AG04449 (cell line): ENCODE measurements at places on chromosomes 5 and 9.

GRCh38 chr5:61604076-61605025 lies 272.3 kb downstream of the ZSWIM6 start:
- peak; percentile 3 for DNase-seq

DNA sequence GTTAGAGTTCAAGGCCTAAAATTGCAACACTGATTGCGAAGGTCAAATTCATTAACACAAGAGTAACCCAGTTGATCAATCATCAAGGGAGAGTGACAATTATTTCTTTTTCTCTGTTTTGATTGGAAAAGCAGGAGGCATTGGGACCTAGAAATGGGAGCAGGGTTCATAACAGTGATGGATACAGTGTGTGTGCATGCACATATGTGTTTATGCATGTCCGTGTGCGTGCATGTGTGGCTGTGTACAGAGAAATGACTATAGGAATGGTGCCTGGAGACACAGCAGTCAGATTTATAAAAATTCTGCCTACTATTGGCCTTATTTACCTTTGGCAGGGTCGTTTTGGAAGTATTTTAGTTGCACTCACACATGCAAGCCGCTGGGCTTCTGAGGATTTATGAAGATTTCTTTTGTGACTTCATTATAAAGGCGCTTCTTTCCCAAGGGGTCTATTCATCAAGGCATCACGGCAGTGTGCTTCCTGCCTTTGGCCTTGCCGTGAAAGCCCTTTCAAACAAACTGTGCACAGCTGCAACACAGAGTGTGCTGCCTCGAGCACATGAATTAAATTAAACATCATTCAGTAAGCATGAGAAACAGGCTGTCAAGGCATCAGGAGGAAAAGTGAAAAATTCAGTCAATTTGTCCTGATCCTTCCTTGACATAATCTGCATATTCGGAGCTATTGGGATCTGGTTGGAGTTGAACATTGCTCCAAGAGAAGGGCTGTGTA lies 122.8 kb upstream of the PUM3 start:
- DNase-seq = no peak

GRCh38 chr5:139701056-139701741 lies 53.0 kb downstream of the CXXC5 start:
- DNase-seq = no peak

GRCh38 chr9:123355761-123356431 lies at the start of gene CRB2:
Gene CRB2 (plus strand): TSS chr9:123356197. CDS start chr9:123356261, 64 bp downstream.
- no peak for DNase-seq

GRCh38 chr5:154367101-154367500 lies 78.7 kb upstream of the SAP30L start:
- no peak for DNase-seq

GRCh38 chr5:62286834-62287233 lies 19.2 kb upstream of the KIF2A start:
- DNase-seq = no peak

DNA sequence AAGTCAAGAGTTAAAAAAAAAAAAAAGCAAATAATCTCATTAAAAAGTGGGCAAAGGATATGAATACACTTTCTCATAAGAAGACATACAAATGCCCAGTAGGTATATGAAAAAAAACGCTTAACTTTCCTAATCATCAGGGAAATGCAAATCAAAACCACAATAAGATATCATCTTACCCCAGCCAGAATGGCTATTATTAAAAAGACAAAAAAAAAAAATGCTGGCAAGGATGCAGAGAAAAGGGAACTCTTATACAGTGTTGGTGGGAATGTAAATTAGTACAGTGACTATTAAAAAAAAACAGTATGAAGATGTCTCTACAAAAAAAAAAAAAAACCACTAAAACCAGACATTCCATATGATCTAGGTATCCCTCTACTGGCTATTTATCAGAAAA lies 79.4 kb downstream of the LPAR1 start:
- DNase-seq = no peak

- DNase-seq = no peak
These were observed 31.3 kb downstream of the ANKHD1 start for GRCh38 chr5:140432916-140433315.

DNA sequence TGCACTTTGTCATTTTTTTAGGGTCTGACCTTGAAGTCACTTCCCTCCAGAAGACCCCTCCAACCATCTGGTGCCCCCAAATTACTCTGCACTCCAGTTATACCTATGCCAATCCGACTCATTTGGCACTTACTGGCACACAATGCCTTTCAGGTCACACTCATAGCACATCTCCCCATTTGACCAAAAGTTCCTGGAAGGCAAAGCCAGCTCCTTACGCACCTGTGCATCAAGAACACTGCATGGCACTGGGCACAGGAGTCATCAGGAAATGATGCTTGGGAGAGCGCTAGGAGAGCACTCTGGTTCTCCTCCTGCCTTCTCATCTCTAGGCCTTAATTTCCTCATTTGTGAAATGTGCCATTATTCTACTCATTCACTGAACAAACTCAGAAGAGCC lies 2.9 kb downstream of the TNIP1 start:
- no peak for DNase-seq

DNA sequence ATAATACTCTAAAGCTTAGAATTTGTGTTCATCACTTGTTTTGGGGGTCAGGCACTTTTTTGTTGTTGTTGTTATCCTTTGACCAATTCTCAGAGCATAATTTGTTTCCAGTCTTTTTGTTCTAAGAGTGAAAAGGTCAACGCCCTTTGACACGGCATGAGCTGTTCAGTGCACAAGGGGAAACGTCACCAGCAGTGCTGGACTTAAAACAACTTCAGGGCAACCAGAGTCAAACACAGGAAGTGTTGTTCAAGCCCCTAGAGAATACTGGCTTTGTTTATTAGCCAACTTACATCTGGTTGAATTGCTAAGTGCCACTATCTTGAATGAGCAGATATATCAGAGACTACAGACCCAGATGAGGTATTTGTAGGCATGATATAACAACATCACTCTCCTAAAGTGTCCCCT lies 368.9 kb downstream of the TMEM161B start:
- DNase-seq = no peak

- no peak for DNase-seq
These were observed 154.6 kb downstream of the OLFM1 start for GRCh38 chr9:135242049-135242396.

DNA sequence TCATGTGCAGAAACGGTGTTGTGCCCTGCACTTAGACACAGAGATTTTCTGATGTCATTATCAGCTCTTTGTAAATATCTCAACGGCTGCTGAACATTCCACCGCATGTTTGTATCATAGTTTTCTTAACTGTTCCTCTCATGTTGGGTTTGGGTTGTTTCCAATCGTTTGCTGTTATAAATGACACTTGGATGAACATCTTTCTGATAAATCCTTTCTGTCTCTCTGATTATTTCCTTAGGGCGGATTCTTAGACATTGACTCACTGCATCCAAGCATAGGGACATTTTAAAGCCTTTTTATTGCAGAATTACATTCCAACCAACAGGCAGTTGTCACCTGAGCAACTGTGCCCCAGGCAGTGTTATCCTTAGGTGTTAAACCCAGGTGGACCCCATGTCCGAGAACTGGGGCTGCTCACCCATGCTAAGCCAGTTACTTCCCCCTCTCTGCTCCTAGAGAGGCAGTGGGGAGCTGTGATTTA lies 28.5 kb downstream of the COL5A1 start:
- peak; percentile 76 for DNase-seq

GRCh38 chr5:84227236-84227635 lies 157.4 kb downstream of the EDIL3 start:
- DNase-seq = no peak

GRCh38 chr5:160155017-160155750 lies 35.9 kb upstream of the PWWP2A start:
- DNase-seq = no peak

GRCh38 chr9:70488098-70488792 lies 73.8 kb upstream of the KLF9 start:
- no peak for DNase-seq

DNA sequence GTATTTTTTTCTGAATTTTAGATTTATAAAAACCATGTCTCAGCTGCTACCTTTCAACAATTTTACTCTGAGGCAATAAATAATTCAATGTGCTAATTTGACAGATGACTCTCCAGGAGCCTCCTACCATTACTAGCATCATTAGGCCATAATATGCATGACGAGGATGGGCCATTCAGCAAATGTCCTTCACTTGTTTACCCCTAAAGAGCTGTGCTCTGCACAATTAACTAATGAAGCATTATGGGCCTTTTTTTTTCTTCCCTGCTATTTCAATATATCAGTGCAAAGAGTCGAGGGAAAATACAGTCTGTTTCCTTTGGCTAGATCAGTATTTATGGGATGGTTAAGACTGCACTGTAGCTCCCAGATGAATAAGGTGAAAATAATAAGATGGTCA lies 627.2 kb downstream of the ISL1 start:
- no peak for DNase-seq

- no peak for DNase-seq
These were observed 556.3 kb upstream of the KLF4 start for GRCh38 chr9:108045851-108046250.

- DNase-seq = no peak
These were observed 22.4 kb upstream of the KIF12 start for GRCh38 chr9:114121227-114122135.

DNA sequence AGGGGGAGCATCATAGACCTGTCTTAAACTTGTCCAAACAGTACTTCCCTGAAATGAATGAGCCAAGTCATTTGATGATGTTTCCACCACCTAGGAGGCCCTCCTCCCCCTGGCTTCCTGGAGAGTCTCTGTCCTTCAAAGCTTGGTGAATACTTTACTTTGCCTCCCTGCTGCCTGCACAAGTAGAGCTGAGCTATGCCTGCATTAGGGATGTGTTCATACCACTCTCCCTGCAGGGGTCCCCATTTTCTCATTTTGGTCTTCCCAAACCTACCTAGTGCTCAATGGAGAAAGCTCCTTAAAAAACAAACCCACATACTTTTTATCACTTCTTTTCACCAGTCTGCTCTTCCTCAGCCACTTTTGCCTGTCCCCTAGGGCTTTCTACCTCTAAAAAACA lies 7.7 kb downstream of the CCNI2 start:
- no peak for DNase-seq

DNA sequence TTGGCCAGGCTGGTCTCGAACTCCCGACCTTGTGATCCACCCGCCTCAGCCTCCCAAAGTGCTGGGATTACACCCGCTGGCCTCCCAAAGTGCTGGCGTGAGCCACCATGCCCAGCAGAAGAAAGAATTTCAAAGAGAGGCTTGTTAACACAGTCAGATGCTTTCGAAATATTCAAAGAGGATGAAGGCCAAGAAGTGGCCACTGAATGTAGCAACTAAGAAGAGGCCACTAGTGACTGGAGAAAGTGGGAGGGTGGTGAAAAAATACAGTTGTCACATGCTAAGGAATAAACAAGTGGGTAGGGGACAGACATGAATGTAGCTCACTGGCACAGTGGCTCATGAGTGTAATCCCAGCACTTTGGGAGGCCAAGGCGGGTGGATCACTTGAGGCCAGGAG lies 13.0 kb upstream of the TPM2 start:
- no peak for DNase-seq

- no peak for DNase-seq
These were observed 55.6 kb downstream of the RXRA start for GRCh38 chr9:134381671-134382516.

- no peak for DNase-seq
These were observed at the start of gene BTNL9 for GRCh38 chr5:181039931-181040630. Gene BTNL9 (plus strand): TSS chr5:181040266. CDS start chr5:181045490, 5,224 bp downstream.

GRCh38 chr5:172015346-172015745 lies 8.9 kb upstream of the FBXW11 start:
- DNase-seq = no peak

DNA sequence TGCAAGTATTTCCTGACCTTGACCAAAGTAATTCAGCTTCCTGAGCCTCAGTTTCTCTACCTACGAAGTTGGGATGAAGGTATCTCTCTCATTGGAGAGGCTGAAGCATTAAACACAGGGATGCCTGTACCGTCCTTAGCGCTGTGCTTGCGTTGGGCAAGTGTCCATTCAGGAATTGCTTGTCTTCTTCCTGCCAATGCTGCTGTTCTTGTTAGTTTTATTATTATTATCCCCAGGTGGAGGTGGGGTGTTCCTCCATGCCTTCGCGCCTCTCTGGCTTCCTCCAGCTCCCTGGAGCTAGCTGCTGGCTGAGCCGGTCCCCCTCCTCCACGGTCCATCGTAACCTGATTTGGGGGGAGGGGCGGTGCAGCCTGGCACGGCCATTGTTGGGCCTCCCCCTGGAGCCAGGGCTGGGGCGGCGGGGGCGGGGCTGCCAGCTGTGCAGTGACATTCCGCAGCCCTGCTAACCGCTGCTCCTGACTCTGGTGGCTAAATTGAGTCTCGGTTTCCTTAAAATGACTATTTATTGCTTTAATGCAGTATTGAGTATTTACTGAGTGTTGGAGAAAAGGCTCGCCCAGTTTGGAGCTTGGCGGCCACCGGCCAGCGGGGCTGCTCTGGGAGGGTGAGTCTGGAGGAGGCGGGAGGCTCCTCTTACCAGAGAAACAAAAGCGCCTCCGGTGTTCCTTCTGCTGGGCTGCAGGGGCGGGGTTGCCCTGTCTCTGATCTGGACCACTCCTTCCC lies 51.3 kb downstream of the LMX1B start:
- DNase-seq = no peak

DNA sequence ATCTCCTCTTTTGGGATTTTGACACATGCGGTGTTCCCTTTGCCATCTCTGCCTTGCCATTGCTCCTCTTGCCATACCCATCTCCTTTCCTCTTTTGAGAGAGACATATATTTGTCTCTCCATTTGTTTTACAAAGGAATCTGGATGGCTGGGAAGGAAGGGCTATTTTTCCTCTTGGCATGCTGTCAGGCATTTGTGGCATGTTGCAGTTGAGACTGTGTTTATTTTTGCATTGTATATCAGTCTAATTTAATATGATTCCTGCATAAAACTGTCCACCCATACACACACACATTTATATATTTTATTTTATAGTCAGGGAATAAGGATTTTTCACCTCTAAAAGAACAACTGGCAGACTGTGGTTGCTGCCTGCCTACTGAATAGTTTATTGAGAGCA lies 1105.8 kb upstream of the SEMA6A start:
- no peak for DNase-seq

- DNase-seq = no peak
These were observed 130.1 kb upstream of the LARP1 start for GRCh38 chr5:154625031-154625430.

- DNase-seq = no peak
These were observed 1.6 kb downstream of the B4GALT1 start for GRCh38 chr9:33165263-33166151.

DNA sequence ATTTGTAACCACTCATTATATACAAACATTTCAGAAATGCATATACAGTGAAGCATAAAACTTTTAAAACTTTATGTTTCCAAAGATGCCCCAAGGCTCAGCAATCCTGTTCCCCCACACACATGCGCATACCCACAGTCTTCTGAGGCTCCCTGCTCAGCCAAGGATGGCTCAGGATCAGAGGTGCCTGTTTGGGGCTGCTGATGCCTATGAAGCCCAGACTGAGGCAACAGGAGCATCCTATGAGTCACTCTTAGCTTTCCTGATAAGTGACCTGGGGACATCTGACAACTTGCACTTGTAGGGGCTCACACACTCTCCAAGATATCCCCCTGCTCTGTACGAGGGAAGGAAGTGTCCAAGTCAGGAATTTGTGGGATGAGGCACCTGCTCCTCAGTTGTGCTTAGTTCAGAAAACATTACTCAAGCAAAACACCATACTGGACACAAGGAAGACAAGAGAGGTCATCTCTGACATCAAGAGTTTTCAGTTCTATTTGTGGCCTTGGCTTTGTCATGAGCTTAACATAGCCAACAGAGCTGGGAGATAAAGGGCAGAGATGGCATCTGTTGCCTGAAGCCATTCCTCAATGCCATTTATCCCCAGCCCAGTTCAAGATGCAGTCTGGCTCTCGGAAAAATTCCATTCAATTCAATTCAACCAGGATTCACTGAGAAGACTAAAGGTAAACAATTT lies 62.3 kb downstream of the NIPSNAP3B start:
- DNase-seq = no peak

GRCh38 chr9:71119746-71120145 lies 1.7 kb downstream of the TRPM3 start:
- DNase-seq = no peak

GRCh38 chr5:113615708-113616107 lies 102.2 kb downstream of the YTHDC2 start:
- no peak for DNase-seq
